ENCODE measurements at places on chromosomes 7 and 10.
A peak's percentile ranks its signal among the peaks of the same experiment; 100 is the strongest.

GRCh38 chr7:37916673-37917660 lies at the start of gene SFRP4:
TSS of gene SFRP4 (minus strand) at chr7:37916817. CDS start at chr7:37916537, 280 bp downstream.
- peak; percentile 51 for DNase-seq

DNA sequence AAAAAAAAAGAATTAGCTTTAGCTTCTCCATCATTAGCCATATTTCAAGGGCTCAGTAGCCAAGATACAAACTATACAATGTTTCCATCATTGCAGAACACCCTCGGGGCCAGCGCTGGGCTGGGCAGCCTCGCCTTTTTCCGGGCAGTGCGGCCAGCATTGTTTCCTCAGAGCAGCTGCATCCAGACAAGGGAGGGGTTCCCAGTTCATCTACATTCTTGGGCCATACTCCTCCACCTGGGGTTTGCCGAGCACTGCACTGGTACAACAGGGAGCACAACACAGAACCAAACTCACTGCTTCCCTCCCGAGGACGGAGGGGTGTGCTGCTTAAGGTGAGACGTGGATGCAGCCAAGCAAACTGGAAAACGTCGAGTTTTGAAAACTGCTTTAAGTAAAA lies 2.4 kb upstream of the PKD1L1 start:
- no peak for DNase-seq

- no peak for DNase-seq
Observed at GRCh38 chr10:130422366-130423324, 286.5 kb downstream of the GLRX3 start.

DNA sequence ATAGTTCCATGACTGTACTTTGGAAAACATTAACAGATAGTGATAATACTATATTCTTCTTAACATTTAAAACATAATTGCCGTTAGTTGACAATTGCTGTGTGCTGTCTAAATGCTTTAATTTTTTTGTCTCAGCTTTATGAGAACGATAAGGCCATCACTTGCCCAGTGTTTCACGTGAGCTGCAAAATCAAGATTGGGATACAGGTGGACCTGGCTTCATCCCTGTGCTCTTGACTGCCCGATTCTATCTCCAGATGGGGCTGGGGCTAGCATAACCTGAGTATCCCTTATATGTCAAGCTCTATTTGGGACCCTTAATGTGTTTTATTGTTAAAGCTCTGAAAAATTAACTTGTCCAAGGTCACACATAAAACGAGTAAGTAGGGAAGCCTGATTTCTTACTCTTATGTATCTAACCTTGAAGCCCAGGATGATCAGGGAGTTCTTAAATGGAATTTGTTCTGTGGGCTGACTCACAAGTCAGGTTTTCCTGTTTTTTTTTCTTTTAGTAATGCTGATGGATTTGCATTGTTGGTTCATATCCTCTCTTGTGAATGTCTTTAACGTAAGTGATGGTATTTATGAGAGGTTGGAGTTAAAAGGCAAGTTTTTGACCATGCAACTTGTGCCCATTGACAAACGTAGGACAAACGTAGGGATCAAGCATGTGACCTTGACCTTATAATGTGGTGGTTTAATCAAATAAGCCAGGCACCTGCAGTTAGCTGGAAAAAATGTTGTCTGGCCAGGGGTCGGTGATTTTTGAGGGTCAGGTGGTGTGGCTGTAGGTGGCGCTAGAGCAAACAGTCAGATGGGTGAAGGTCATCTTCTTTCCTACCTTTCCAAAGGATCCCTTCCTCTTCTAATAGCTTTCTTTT lies 3.6 kb downstream of the PRKAR2B start:
- no peak for DNase-seq

- no peak for DNase-seq
Observed at GRCh38 chr7:55439627-55440026, 74.5 kb downstream of the LANCL2 start.

DNA sequence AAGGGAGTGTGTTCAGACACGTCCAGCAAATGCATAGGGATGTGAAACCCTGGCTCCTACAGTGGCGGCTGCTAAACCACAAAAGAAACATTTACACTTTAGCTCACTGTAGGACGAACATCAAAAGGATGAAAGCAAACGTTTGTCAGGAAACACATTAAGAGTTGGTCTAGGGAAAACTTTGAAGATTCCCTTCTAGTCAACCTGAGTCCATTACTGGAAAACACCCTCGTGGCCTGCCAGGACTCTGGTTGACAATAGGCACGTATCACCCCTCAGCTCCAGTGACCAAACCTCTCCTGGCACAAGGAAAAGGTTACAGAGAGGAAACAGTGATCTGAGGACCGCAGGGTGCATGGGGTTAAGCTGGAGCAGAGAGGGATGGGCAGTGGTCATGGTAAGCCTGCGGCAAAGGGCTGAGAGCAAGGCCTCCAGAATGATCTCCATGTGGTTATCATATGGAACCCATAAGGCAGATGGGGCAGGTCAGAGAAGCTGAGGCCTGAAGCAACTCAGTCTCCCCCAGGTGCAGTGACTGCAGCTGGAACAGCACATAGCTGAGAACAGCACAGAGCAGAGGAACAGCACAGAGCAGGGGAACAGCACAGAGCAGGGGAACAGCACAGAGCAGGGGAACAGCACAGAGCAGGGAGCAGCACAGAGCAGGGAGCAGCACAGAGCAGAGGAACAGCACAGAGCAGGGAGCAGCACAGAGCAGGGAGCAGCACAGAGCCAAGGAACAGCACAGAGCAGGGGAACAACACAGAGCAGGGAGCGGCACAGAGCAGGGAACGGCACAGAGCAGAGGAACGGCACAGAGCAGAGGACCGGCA lies 49.9 kb downstream of the CHST15 start:
- DNase-seq, result peak; percentile 61
